MM.1S (cell line): ENCODE measurements at places on chromosomes 3 and 15.

- no peaks in the 10 kb centered on the region for H3K36me3 ChIP-seq
- no peak overlapping the region for H3K27ac ChIP-seq
- no peak for DNase-seq
- no peaks in the 10 kb centered on the region for H3K27me3 ChIP-seq
These were observed 120.3 kb upstream of the CLSTN2 start for GRCh38 chr3:139814646-139815045.

- no peak for DNase-seq
- no peak overlapping the region for H3K27ac ChIP-seq
- H3K4me1 ChIP-seq, result no peaks in the 10 kb centered on the region
- no peak overlapping the region for H3K4me3 ChIP-seq
- no peaks in the 10 kb centered on the region for H3K27me3 ChIP-seq
These were observed 59.7 kb upstream of the ANKRD34C start for GRCh38 chr15:79222808-79223207.

- no peak overlapping the region for H3K4me3 ChIP-seq
- no peaks in the 10 kb centered on the region for H3K36me3 ChIP-seq
- DNase-seq, result no peak
- peaks cover 22% of the 10 kb centered on the region for H3K4me1 ChIP-seq
- H3K27ac ChIP-seq, result no peak overlapping the region
These were observed 59.6 kb upstream of the ZBTB38 start for GRCh38 chr3:141308588-141309218.

- no peaks in the 10 kb centered on the region for H3K36me3 ChIP-seq
- no peaks in the 10 kb centered on the region for H3K4me1 ChIP-seq
- no peak overlapping the region for H3K27ac ChIP-seq
- DNase-seq, result no peak
- H3K4me3 ChIP-seq, result no peak overlapping the region
These were observed 399.2 kb downstream of the EPHA3 start for GRCh38 chr3:89506462-89507103.

DNA sequence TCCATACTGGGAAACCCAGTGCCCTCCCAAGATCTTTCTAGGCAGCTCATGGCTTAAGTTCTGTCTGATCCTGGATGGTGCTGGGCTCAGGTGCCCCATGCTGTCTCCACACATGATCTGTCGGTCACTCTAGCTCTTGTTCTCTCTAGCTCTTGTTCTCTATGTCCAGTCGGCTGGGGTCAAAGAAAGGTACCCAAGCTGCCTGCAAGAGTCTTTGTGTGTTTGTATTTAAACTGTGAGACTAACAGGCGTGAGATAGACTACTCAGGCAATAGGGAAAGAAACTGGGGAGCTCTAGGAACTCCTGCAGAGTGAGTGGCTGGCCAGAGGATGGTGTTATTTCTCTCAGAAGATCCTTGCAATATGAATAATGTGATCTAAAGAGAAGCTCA lies 40.2 kb downstream of the GPR156 start:
- no peak for DNase-seq
- no peak overlapping the region for H3K27ac ChIP-seq
- no peak overlapping the region for H3K4me3 ChIP-seq
- H3K27me3 ChIP-seq, result no peaks in the 10 kb centered on the region
- no peaks in the 10 kb centered on the region for H3K4me1 ChIP-seq

GRCh38 chr15:68442041-68442440 lies 10.1 kb upstream of the ITGA11 start:
- H3K4me3 ChIP-seq, result no peak overlapping the region
- H3K4me1 ChIP-seq, result no peaks in the 10 kb centered on the region
- H3K36me3 ChIP-seq, result no peaks in the 10 kb centered on the region
- DNase-seq, result no peak
- no peak overlapping the region for H3K27ac ChIP-seq

DNA sequence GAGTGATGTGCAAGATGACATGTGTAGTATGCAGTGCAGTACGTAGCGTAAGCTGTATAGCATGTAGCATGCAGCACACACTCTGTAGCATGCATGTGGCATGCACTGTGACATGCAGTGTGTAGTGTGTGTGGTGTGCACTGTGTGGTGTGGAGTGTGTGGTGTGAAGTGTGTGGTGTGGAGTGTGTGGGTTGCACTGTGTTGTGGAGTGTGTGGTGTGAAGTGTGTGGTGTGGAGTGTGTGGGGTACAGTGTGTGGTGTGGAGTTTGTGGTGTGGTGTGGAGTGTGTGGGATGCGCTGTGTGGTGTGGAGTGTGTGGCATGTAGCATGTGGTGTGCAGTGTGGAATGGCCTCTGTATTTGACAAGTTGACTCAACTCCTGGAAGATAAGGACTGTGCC lies 39.2 kb downstream of the ROPN1B start:
- no peak for DNase-seq
- no peak overlapping the region for H3K4me3 ChIP-seq
- H3K27me3 ChIP-seq, result no peaks in the 10 kb centered on the region
- H3K36me3 ChIP-seq, result no peaks in the 10 kb centered on the region
- H3K27ac ChIP-seq, result no peak overlapping the region
